ENCODE measurements at places on chromosomes 12 and 14.

DNA sequence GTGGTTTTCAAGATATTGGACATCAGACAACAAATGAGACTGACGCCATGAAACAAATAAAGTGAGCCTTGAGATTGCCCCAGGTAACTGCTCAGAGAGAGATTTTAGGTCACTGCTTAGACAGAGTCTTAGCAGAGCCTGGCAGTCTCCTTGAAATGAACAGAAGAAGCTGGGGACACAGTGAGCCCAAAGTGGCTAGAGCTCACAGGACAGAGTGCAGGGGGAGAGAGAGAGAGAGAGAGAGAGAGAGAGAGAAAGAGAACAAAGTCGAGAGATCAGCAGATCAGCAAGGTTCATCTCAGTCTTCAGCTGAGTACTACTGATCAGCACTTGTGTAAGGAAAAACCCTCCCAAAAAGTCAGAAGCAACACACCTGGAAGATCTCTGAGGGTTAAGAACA, 147.4 kb downstream of the RMST start:
- DNase-seq: no peak

- no peak for DNase-seq
Measured at GRCh38 chr12:67797185-67797741, 148.7 kb downstream of the DYRK2 start.

GRCh38 chr14:34742270-34743115, 28.1 kb upstream of the CFL2 start:
- no peak for DNase-seq

DNA sequence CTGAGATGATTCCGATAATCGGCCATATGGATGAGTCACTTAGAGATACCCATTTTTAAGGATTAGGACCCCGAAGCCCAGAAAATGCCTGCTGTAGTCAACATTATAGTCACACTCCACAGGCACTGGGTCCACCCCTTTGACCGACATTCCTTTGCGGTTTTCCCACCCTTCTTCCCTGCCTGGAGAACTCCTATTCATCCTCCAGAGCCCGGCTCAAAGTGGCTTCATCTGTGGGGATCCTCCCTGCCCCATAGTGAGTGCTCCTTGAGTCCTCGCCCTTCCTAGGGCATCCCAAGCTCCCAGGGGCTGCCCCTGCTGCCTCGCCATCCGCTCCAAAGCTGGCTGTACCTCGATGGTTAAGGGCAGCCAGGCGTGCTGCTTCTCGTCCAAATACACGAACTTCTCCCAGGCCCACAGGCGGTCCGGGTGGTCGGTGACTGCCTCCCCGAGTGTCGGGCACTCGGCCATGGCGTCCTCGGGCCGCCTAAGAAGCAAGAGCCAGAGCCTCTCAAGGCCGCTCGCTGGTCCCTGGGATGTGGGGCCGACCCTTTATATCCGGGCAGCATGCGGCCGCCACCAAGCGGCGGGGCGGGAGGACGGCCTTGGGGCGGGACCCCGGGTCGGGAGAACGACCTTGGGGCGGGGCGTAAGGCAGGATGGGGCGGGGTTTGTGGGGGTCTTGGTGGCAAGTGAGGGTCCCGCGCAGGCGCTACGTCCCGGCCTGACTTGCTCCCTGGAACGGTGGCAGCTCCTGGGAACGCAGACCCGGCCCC, at the start of gene TCL1A:
Gene TCL1A (minus strand): TSS at position 530 of the 776 bp plus-strand sequence. CDS start 59 bp downstream, at position 471.
- no peak for DNase-seq

DNA sequence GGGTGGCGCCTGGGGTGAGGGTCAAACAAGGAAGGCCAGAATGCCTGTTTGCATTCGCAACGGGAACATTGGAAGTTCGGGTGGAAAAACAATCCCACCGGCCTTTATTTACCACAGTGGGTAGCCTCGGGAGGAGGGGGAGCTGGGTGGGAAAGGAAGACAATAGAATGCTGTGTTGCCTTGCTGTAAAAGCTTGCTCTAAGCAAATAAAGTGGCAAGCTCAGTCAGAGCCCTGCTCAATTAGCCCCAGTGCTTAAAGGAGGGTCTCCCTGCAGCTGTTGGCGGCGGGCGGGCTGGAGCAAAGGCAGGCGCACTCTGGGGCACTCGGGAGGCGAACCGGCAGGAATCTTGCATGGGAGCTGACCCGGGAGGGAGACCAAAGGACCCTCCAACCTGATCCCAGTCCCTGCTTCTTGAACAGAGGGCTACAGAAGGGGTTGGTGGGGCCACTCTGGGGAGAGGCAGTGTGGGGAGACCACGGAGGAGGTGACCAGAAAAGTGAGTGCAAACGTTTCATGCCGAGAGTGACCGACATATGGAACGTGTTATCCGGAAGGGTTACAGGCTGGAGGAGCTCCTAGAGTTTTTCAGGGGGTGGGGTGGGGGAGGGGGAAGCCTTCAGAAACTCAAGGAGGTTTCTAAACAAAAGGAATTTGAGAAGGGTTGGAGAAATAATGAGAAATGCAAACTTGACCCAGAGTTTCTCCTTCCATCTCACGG, 48.5 kb downstream of the NTF3 start:
- DNase-seq: no peak

- no peak for DNase-seq
Measured at GRCh38 chr12:75577812-75578211, 66.4 kb upstream of the KRR1 start.

DNA sequence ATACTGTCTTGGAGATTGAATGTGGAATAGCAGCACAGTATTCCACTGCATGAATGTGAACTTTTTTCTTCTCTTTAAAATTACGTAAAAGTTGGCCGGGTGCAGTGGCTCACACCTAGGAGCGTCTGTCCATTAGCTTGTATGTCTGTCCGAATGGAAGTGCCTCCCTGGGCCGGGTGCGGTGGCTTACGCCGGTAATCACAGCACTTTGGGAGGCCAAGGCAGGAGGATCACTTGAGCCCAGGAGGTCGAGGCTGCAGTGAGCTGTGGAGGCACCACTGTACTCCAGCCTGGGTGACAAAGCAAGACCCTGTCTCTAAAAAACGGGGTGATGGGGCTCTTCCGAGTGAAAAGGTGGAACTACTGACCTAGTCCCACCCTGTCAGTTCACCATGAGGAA, 22.6 kb upstream of the VSX2 start:
- no peak for DNase-seq

DNA sequence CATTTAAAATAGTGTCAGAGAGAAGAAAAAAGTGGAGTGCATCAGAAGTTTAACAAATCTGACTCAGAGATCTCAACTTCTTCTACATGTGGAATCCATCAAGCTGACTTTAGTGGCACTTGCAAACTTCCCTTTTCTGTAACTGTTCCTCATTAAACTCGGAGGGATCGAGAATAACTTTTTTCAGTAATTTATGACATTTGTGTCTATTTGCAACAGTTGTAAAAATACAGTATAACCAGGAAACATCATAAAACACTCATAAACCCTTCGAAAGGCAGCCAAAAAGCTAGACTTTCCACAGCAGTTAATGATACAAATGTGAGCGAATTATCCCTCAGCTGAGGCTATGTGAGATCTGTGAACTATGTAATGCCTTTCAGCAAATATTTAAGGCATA, 1936.8 kb upstream of the SEL1L start:
- no peak for DNase-seq

All from RKO (cell line).